ENCODE measurements at places on chromosomes 7 and 10.

DNA sequence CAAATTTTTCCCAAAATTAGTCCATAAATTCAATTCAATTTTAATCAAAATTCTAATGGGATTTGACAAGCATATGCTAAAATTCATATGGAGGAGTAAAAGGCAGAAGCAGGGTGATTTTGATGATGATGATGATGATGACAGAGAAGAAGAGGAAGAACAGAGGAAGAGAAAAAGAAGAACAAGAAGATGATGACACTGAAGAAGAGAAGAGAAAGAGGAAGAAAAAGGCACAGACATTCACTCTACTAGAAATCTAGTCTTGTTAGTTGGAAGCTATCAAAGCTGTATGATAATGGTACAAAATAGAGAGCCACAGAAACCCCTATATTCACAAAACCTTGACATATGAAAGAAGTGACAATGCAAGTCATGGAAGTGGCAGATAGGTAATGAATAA, 157.9 kb downstream of the ELMO1 start:
- DNase-seq = no peak

GRCh38 chr7:98974205-98974604, 95.9 kb downstream of the TRRAP start:
- no peak for DNase-seq

DNA sequence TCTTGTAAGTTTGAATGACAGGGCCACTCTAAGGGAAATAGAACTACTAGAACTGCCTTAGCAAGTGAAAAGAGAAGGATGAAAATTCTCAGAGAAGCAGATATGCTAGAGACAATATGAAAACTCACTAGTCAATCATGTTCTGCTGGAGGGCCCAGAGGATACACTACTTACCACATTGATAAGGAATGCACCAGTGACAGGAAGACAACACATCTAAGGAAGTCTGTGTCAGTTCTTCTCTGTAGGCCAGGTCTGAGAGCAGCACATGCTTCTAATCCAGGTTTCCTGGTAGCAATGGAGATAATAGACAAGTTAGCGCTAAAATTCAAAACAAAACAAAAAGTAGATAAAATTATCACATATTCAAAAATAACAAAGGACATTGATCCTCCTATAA, 235.2 kb upstream of the AKR1E2 start:
- no peak for DNase-seq

DNA sequence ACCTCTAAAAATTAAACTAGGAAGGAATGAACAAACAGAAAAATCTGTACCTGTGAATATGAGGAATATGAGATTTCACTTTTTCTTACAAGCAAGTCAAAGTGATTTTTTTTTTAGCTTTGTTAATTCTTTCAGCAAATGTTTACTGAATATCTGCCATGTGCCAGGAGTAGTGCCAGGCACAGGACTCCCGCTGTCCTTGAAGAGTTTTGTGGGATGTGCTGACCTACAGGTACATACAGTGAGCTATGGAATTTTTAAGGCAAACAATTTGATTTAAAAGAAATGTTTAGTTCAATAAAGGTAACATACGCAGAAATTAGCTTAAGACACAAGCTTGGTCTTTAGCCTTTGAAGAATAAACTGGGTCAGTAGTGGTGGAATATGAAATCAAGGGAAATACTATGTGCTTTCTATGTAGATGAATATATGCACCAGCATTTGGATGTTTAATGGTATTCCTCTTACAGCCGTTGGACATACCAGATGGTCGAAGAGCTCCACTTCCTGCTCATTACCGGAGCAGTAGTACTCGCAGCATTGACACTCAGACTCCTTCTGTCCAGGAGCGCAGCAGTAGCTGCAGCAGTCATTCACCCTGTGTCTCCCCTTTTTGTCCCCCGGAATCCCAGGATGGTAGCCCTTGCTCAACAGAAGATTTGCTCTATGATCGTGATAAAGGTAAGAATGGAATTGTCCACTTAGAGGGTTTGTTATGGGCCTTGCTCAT, 102.0 kb downstream of the GLCCI1 start:
- DNase-seq = no peak

- no peak for DNase-seq
Observed at GRCh38 chr7:48067475-48067874, 21.6 kb upstream of the UPP1 start.

- DNase-seq = no peak
Observed at GRCh38 chr10:99234041-99234790, 1.4 kb downstream of the HPSE2 start.

DNA sequence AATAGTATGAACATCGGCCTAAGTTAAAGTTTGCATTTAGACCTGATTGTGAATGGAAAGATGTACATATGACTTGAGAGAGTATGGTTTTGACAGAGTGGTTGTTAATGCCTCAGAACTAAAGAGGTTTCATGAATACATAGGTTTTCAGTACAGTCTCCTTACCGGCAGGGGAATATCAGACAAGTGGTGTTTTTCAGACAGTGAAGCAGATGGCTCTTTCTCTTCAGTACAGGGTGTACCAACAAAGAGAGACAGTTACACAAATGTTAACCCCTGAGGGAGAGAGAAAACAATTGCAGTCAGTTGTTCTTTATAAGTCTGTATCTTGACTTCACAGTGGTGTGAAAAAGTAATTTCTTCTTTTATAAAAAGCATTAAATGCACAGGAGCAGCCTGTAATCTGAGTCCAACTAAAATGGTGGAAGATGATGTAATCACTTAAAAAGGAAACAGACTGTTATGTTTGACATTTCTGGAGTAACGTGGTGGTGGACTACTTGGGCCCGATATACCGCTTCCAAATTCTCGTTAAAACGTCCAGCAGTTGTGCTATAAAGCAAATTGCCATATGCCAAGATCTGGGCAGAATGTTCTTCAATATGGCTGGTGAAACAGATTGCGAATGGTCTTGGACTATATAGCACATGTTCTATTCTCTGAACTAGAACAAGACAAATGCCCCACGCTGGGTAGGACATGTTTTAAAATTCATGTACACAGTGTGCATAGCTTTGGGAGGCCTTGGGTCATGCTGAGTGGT, 69.2 kb downstream of the SDK1 start:
- DNase-seq = no peak

GRCh38 chr7:150847536-150847935, 4.8 kb upstream of the AOC1 start:
- DNase-seq = no peak

- DNase-seq = no peak
Observed at GRCh38 chr10:104938031-104938430, 296.9 kb downstream of the SORCS3 start.

DNA sequence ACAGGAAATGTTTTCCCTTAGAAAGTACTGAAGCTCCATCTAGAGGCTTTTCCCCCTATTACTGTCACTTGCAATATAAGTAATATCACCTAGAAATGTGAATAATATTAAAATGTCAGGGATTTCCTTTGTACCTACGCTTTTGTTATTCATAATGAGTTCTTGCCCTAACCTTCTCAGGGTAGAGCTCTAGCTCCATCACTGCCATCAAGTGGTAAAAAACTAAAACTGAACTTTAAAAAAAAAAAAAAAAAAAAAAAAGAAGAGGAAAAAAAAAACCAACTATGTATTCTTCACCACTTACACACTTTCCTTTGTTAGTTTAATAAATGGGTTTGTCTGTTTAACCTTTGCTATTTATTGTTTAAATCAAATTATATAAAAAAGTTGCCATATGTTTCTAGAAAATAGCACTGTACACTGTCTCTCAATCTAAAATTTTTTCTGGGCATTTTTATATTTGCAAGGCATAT, 49.9 kb downstream of the DNAJC1 start:
- no peak for DNase-seq

DNA sequence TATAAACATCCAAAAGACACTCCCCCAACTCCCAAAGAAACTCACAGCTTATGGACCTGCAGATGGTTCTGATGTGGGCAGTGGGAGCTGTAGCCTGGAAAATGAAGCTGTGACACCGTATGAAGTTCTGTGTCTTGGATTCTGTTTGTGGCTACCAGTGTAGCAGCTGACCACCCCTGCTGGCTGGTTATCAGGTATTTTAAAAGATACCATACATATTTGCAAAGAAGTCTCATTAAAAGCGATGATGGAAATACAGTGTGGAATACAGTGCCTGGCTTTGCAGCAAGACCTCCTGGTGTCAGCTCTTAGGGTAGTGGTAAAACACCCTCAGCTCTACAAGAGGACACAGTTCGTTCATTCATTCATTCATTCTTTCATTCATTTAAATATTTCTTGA, 194.3 kb upstream of the PRKCQ start:
- no peak for DNase-seq

GRCh38 chr7:69078997-69079769, 519.1 kb upstream of the AUTS2 start:
- DNase-seq = no peak

- no peak for DNase-seq
Observed at GRCh38 chr7:36658335-36659171, 65.7 kb downstream of the AOAH start.

DNA sequence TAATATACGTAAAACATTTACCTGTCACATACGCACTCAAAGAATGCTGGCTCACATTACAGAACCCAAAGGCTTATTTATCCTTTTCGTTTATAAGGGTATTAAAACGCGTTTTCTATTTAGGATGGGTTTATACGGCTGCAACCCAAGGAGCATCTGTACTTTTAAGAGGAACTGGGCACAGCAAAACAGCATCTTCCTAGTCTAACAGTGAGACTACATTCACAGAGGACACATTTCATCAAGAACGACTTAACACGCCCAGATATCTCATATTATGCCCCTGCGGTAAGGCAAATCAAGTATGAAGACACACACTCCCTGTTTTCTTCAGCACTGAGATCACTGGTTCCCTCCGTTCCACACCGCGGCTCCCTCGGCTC, 533 bp upstream of the DMTF1 start:
- DNase-seq = no peak

DNA sequence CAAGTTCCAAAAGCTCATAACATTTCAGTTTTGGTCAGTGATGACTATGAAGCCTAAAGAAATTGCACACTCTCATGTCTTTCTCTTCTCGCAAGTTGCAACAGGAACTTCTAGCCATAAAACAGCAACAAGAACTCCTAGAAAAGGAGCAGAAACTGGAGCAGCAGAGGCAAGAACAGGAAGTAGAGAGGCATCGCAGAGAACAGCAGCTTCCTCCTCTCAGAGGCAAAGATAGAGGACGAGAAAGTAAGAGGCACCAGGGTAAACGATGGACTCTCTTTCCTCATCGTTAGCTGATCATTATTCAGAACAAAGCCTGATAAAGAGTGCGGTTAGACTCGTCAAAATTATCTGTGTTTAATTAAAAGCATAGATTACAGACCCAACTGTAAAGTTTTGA, 94.7 kb downstream of the HDAC9 start:
- DNase-seq = no peak

DNA sequence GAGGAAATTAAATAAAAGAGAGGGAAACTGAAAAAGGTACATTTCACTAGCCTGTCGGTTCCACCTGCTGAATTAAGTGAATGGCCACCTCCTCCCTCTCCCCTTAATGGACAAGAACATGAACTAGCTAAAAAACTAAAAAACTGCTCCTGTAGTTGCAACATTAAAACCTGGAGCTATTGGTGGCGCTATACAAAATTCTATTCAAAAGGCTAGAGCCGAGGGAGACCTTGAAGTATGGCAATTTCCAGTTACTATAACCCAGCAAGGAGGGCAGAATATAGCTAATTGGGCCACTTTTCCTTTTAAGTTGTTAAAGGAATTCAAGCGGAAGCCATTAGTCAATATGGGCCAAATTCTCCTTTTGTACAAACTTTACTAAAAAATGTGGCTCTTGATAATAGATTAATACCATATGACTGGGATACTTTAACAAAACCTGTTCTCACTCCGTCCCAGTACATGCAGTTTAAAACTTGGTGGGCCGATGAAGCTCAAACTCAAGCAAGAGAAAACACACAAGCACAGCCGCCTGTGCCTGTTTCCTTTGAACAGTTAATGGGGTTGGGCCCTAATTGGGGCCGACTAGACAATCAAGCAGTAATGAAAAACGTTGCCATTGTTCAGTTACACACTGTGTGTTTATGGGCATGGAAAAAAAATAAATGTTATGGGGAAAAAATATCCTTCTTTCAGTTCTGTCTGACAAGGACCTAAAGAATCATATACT, 6.5 kb upstream of the CHST3 start:
- no peak for DNase-seq

- DNase-seq = no peak
Observed at GRCh38 chr7:131546583-131547141, 9.8 kb downstream of the PODXL start.

DNA sequence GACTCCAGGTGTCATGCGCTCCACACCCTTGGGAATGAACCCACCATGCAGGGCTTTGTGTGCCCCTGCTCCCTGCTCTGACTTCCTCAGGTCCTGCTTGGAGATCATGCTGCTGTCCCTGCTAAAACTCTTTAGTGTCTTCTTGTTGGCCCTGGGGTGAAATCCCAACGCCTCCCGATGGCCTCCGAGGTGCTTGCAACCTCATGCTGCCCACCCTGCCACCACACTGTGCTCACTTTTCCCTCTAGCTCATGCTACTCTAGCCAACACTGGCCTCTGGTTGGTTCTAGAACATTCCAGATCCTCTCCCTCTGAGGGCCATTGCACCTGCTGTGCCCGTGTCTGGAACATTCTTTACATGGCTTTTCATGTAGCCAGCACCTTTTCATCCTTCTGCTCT, 227.7 kb downstream of the ADAM12 start:
- no peak for DNase-seq

DNA sequence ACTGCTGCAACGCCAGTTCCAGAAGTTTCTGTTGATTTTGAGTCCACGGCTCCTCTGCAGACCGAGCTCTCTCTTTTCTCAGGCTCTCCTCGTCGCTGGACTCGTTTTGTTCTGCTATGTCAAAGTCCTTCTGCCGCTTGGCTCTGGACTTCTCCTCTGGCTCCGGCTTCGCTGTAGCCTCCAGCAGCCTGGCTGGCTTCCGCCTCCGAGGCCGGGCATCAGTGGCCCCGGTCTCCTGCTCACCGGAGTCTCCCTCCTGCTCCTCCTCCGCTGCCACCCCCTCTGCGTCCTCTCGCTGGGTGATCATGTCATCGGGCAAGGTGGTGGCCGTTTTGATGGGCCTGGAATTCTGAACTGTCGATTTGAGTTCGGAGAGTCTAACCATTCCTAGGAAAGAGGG, 225.2 kb downstream of the MLLT10 start:
- DNase-seq = no peak

DNA sequence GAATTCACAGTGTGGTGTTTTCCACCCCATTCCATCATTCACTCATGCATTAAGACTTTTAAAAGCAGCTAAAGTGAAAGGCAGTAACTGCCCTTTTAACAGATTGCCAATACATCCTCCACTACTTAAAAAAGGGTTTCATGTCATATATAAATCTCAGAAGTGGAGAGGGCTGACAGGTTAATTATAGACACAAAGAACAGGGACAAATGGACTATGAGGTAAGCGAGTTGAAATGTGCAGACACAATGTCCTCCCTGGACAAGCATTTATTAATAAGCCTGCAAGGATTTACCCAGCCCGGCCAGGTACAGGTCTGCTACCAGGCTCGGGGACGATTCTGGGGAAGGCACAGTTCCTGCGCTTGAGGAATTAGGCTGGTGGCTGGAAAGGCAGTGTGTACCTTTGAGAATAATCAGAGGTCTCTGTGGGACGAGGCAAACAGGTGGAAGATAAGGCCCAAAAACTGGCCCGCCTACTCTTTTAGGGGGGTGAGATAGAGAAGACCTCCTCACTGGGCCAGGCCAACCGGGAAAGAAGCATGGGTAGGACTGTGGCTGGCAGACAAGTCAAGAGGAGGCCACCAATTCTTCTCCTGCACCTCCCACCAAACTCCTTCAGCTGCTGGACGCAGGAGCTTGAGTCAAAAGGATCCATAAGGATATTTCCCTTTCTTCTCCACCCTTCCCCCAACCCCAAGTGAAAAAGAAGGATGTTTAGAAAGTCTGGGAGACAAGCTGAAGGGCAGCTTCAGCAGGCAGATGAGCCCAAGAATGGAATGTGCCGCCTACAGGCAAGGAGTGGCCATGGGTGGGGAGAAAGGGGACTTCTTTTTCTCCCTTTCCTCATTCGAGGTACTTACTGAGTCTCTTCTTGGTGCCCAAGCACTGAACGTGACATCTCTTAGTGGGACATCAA, 1.5 kb downstream of the PDLIM1 start:
- DNase-seq = no peak
